ENCODE measurements at places on chromosomes 13 and 19. TPM values are rescaled to one million over a fixed set of nuclear protein-coding genes. Genes with fewer than 3 reads are reported as not detected.

METTL21C gene
- not detected for total RNA-seq

GRCh38 chr13:23160638-23161480 is 19.9 kb upstream of the SGCG start:
- H3K36me3 ChIP-seq: no peaks in the 10 kb centered on the region
- H3K4me1 ChIP-seq: peaks cover 8% of the 10 kb centered on the region
- no peak for DNase-seq

DNA sequence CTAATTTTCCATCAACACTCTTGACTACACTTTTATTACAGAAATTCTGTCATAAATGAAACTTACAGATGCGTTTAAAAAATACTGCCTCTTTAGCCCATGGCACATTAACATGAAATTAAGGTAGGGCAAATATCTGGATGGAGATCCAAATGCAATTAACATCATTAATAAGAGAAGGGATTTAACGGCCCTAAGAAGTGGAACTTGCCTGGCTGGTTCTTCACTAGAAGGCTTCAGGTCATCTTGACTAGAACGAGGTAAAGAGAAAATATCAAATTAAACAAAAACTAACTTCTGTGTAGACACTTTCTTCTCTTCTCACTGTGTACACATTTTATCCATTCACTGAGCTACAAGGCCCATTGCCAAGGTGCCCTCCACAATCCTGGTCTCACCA is 1093.4 kb downstream of the EFNB2 start:
- no peak overlapping the region for H3K4me3 ChIP-seq
- H3K36me3 ChIP-seq: no peaks in the 10 kb centered on the region
- H3K27me3 ChIP-seq: no peaks in the 10 kb centered on the region
- H3K27ac ChIP-seq: no peak overlapping the region
- H3K4me1 ChIP-seq: peaks cover 7% of the 10 kb centered on the region
- DNase-seq: no peak

DNA sequence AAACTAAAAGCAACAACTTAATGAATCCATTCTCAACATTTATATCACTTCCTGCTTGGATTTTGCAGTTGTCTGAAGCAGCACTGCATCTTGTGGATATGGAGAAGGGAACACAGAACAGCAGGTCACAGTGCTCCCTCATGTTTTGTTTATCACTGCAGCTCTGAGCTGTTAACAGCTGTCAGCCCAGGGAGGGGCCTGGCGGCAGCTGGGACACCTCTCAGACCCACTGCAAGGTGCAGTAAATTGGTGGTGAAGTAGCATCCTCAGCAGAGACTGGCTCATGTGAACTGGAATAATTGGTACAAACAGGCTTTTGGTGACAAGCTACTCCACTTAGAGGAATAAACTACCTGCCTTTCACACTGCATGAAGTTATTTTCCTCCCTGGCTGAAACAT is 170.4 kb downstream of the LIG4 start:
- no peaks in the 10 kb centered on the region for H3K36me3 ChIP-seq
- H3K27me3 ChIP-seq: no peaks in the 10 kb centered on the region
- no peak overlapping the region for H3K4me3 ChIP-seq
- no peaks in the 10 kb centered on the region for H3K4me1 ChIP-seq

DNA sequence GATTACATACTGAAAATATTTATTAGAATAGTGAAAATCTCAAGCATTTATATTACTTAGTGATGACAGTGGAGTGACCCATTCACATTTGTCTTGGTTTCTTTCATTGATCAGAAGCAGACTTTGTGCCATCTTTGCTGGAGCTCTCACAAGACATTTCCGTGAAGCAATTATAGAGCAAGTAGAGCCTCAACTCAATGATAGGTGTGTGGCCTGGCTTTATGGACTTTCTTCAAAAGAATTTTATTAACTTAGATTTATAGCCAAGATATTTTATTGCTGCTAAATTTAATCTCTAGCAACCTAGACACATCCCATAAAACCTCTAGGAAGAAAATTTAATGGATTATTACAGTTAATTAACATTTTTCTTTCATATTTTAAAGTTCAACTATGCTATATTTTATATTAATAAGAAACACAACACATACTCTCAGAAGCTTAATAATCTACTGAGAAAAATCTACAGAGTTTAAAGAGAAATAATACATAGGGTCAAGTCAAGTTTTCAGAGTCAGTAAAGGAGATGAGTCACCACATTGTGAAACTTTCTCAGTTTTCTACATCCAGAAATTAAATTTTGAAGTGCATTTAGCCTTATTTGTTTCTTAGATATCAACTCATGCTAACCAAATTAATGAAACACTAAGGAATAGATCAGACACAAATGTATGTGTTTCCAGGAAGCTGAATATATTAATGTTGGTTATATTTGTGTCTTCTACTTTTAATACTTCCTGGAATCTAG is 160.5 kb downstream of the LACC1 start:
- H3K4me3 ChIP-seq: no peak overlapping the region
- no peaks in the 10 kb centered on the region for H3K4me1 ChIP-seq
- H3K27ac ChIP-seq: no peak overlapping the region
- H3K36me3 ChIP-seq: no peaks in the 10 kb centered on the region

FXYD5 gene
- total RNA-seq: 144 TPM

LHFPL6 gene
- total RNA-seq: 54.8 TPM

DNA sequence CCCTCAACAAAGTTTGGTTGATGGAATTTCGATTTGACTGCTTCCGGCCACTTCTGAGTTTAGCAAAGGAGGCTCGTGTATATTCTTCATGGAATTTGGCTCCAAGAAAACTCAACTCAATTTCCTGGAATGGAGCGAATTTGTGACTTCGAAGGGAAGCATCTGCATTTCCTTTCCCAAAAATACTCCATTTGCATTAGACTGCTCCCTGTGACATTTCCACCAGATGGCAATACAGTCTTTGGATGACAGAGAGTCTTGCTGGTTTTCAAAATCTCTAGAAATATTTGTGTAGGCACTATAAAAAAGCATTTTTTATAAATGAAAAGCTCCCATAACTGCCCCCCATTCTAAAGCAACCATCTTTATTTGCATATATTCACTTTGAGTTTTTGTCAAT is 4.1 kb downstream of the C1QTNF9 start:
- H3K27me3 ChIP-seq: no peaks in the 10 kb centered on the region
- no peak overlapping the region for H3K27ac ChIP-seq
- H3K4me3 ChIP-seq: no peak overlapping the region
- H3K4me1 ChIP-seq: no peaks in the 10 kb centered on the region
- DNase-seq: no peak

DNA sequence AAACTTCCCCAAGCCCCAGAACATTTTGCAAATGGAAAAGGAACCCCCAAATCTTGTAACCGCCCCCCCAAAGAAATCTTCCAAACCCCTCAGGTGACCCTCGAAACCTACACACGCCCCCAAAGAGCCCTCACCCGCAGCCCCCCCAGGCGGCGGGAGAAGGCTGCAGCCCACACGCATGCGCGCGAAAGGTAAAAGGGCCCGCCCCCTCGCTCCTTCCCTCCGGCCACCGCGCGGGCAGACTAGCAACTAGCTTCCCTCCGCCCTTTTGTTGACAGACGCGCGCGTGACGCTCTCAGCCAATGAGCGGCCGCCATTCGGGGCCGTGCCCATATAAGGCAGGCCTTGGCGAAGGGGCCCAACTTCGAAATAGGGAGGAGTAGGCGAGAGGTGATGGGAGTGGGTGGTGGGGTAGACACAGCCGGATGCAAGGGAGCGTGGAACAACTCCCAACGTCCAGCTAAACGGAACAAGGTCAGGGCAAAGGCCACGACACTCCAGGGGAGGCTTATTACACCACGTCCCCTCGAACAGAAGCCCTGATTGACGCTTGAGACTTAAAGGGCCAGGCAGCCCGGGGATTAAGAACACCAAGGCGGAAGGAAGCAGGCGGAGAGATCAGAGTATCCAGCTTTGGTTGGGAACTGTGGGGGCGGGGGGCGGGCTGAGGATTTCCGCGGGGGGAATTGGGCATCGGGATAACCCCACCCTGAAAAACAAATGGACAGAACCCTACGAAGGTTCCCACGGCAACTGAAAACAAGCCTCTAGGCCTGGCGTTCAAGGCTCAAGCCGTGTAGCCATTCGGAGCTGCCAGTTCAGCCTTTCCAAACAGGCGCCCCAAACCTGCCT is 13.3 kb downstream of the FBXO46 start:
- H3K36me3 ChIP-seq: peaks cover 9% of the 10 kb centered on the region
- peak overlapping the region; percentile 90 for H3K27ac ChIP-seq
- H3K27me3 ChIP-seq: no peaks in the 10 kb centered on the region
- peak; percentile 100 for DNase-seq

DNA sequence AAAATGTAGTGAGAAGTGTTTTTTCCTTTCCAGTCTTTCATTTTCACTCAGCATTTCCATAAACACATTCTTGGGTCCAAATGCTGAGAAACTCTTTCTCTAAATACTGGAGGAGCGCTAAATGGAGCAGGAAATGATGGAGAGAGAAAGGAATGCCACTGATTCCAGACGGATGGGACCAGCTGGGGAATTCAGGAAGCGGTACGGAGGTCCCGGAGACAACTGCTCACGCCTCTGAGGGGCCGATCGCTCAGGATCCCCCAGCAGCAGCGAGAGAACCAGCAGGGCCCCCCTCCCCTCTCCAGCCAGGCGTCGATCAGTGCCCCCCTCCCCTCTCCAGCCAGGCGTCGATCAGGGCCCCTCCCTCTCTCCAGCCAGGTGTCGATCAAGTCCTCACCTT is 13.2 kb downstream of the RASA3 start:
- DNase-seq: no peak
- no peaks in the 10 kb centered on the region for H3K36me3 ChIP-seq
- H3K4me1 ChIP-seq: peaks cover 57% of the 10 kb centered on the region

DNA sequence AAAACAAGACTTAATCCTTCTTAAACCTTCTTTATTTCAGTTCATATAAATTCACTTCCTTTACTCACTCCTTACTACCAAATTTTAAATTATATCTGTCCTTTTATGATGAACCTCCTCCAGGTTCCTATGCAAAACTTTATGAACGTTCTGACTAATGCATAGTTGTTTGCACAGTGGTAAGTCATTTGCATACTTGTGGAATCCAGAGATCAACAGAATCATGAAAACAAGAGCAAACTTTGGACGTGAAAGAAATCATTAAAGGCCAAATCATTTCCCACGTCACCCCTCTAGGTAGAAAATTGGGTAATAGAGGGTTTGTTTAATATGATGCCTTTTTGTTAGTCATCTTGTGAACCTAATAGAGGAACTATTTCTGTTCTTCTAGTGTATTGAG is 32.3 kb upstream of the MYCBP2 start:
- no peaks in the 10 kb centered on the region for H3K4me1 ChIP-seq
- no peak overlapping the region for H3K4me3 ChIP-seq
- no peaks in the 10 kb centered on the region for H3K27me3 ChIP-seq
- no peak overlapping the region for H3K27ac ChIP-seq

GRCh38 chr19:44851427-44851826 is 5.3 kb downstream of the NECTIN2 start:
- H3K36me3 ChIP-seq: no peaks in the 10 kb centered on the region
- H3K4me3 ChIP-seq: no peak overlapping the region
- H3K4me1 ChIP-seq: peaks cover 44% of the 10 kb centered on the region
- H3K27me3 ChIP-seq: no peaks in the 10 kb centered on the region

GRCh38 chr19:47652285-47652684 is 43.4 kb downstream of the BICRA start:
- no peaks in the 10 kb centered on the region for H3K27me3 ChIP-seq
- DNase-seq: no peak
- no peaks in the 10 kb centered on the region for H3K36me3 ChIP-seq
- no peak overlapping the region for H3K4me3 ChIP-seq
- H3K27ac ChIP-seq: no peak overlapping the region
- H3K4me1 ChIP-seq: no peaks in the 10 kb centered on the region

DNA sequence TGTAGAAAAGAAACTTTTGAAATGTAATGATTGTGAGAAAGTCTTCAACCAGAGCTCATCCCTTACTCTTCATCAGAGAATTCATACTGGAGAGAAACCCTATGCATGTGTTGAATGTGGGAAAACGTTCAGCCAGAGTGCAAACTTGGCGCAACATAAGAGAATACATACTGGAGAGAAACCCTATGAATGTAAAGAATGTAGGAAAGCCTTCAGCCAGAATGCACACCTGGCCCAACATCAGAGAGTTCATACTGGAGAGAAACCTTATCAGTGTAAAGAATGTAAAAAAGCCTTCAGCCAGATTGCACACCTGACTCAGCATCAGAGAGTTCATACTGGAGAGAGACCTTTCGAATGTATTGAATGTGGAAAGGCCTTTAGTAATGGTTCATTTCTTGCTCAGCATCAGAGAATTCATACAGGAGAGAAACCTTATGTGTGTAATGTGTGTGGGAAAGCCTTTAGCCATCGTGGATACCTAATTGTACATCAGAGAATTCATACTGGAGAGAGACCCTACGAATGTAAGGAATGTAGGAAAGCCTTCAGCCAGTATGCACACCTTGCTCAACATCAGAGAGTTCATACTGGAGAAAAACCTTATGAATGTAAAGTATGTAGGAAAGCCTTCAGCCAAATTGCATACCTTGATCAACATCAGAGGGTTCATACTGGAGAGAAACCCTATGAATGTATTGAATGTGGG is 19.3 kb downstream of the ZNF583 start:
- H3K36me3 ChIP-seq: peaks cover 51% of the 10 kb centered on the region
- H3K4me3 ChIP-seq: no peak overlapping the region
- no peak overlapping the region for H3K27ac ChIP-seq
- H3K27me3 ChIP-seq: no peaks in the 10 kb centered on the region
- no peaks in the 10 kb centered on the region for H3K4me1 ChIP-seq

- H3K4me3 ChIP-seq: no peak overlapping the region
- no peaks in the 10 kb centered on the region for H3K36me3 ChIP-seq
- H3K27me3 ChIP-seq: no peaks in the 10 kb centered on the region
- no peak for DNase-seq
- H3K27ac ChIP-seq: no peak overlapping the region
Observed at GRCh38 chr13:34722922-34723321, 219.1 kb upstream of the NBEA start.

DNA sequence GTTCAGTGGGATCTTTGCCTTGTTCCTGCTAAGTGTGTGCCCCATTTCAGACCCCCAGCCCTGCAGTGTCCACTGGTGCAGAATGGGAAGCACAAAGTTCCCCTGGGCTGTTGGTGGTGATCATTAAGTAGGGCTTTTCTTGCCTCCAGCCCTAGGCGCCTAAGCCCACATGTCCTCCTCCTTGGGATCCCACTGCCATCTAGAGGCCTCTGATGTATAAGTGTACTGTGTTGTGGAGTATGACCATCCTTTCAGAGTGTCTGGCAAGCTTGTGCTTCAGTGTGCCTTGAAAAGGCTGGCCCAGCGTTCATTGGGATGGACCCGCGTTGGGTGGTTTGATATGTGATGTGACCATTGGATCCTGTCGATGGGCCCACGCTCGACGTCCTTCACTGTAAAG is 71.2 kb downstream of the WASF3 start:
- H3K27me3 ChIP-seq: no peaks in the 10 kb centered on the region
- DNase-seq: no peak
- no peaks in the 10 kb centered on the region for H3K4me1 ChIP-seq
- H3K36me3 ChIP-seq: no peaks in the 10 kb centered on the region
- H3K4me3 ChIP-seq: no peak overlapping the region
- H3K27ac ChIP-seq: no peak overlapping the region
